ENCODE measurements at places on chromosomes 3 and 15.

DNA sequence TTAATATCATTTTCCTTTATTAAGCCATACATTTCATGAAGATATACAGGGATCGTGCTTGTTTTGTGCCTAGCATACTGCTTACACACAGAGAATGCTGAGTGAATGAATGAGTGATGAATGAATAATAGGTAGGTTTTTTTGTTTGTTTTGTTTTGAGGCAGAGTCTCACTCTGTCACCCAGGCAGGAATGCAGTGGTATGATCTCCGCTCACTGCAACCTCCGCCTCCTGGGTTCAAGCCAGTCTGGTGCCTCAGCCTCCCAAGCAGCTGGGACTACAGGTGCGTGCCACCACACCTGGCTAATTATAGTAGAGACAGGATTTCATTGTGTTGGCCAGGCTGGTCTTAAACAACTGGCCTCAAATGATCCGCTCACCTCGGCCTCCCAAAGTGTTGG is 400.0 kb downstream of the ROBO1 start:
- no peak for DNase-seq

DNA sequence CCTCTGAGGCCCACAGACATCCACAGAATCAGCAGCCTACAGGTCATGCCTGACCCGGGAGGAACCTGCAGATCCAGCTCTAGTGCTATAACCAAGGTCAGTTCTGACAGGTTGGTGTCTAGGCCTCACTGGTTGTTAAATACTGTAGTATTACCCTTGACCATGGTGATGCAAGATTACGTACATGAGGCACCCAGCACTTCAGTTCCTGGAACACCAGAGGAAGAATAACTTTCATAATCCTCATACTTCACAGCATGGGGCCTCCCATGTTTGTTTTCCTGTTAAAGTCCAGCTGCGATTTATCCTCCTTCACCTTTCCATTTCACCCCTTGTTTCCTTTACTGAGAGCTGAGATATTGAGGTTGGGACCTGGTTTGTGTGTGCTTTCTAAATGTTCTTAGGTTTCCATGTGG is 34.4 kb upstream of the GLCE start:
- no peak for DNase-seq

- peak; percentile 54 for DNase-seq
These were observed 148.6 kb downstream of the SUCNR1 start for GRCh38 chr3:152021951-152022461.

DNA sequence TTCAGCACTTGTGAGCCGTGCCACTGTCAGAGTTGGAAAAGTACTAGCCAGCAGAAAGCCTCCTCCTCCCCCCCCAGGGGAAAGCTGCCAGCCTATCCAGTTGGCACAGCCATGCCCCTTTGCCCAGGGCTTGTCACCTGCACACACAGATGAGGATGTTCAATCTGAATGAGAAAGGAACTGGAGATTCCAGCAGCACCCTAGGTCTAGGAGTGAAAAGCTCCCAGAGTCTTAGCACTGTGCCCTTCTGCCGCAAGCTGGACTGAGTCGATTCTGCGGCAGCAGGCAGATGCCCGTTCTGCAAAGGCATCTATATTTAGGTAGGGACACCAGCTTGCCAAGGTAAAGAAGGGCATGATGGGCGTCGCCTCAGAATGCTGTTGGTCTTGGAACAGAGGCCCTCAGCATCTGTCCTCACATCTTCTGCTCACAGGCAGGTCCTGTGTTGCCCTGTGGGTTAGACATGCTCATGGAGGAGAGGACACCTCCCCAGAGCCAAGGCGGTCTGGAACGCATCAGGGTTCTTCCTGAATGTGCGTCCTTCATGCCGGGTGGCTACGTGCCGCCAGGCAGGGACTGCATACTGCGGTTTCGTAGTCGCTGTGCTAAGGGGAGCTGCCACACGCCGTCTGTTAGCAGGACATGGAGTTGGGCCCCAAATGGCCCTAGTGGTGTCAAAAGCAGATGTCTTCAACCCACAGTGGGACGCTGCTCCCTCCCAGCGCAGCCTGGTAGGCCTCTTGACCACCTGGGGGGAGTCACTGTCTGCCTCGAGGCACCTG is 109.5 kb downstream of the VGLL4 start:
- no peak for DNase-seq

DNA sequence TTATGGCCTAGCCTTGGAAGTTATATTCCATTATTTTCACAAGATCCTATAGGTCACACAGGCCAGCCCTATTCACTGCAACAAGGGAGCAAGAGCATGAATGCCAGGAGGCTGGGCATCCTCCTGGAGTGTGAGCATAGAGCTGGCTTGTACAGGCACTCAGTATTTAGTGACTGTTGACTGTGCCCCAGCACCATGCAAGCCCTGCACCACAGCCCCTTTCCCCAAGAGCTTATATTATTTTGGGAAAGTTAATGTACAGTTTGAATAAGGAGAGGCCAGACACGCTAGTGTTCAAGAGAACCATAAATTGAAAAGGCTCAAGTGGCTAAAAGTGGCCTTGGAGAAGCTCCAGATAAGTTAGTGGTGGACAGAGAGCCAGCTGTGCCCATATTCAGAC is 32.3 kb upstream of the TSEN2 start:
- no peak for DNase-seq

DNA sequence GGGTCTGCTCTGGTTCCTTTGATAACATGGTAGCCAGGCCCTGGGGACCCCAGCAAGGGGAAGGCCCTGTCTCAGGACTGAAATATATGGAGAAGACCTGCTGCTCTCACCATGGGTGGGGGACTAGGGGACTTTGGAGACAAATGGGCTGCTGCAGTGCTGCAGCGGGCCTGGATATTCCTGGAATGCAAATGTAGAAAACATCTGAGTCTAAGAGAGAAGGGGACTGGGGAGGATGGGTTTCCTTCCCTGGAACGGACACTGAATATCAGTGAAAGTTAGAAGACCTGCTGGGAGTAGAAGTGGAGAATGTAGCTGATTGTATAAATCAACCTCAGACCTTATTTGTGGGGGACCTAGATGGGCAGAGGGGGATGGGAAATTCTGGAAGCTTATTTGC is 3.1 kb upstream of the HCN4 start:
- no peak for DNase-seq

- DNase-seq, result no peak
These were observed 498.6 kb downstream of the NAALADL2 start for GRCh38 chr3:175357758-175358157.

- DNase-seq, result peak; percentile 46
These were observed 38.6 kb upstream of the APH1B start for GRCh38 chr15:63238796-63239195.

- DNase-seq, result no peak
These were observed 225.6 kb upstream of the STRIT1 start for GRCh38 chr3:155519078-155519477.

All from activated CD4-positive, alpha-beta T cell treated with anti-CD3 and anti-CD28 coated beads for 48 hours (primary cell).